ENCODE measurements at places on chromosomes 7 and 10. TPM values are rescaled to one million over a fixed set of nuclear protein-coding genes. Genes with fewer than 3 reads are reported as not detected.
A peak's percentile ranks its signal among the peaks of the same experiment; 100 is the strongest.

GRCh38 chr7:115267503-115267902, 345.6 kb downstream of the MDFIC start:
- no peak overlapping the region for H3K4me3 ChIP-seq
- no peaks in the 10 kb centered on the region for H3K4me1 ChIP-seq
- DNase-seq, result no peak
- peaks cover 5% of the 10 kb centered on the region for H3K27me3 ChIP-seq

GRCh38 chr10:130805635-130806030, 505.9 kb downstream of the TCERG1L start:
- no peak overlapping the region for H3K4me3 ChIP-seq
- no peaks in the 10 kb centered on the region for H3K27me3 ChIP-seq
- no peak overlapping the region for H3K27ac ChIP-seq
- no peaks in the 10 kb centered on the region for H3K4me1 ChIP-seq
- DNase-seq, result no peak

DNA sequence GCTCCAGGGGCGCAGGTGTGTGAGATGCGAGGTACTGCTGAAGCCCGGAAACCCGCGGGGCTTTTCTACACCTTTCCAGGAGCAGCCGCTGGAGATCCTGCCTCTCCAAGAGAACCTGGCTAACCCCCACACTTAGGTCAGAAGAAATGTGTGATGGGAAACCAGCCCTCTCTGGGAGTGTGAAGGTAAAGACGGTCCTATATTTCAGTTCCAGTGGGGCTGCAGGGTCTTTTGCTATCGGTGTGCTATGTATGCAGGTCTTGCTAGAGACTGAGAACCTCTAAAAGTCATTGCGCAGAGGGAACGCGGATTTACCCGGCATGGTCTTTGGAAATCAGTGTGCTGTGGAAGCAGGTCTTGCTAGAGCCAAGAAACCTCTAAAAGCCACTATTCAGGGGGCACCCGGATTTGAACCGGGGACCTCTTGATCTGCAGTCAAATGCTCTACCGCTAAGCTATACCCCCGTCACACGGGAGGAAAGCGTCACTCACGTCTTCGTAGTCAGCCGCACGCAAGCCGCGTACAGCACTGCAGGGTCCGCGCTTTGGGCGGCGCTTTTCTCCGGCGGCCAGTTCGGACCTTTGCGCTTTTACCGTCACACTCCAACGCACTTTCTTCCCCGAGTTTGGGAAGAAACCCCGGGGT, 46.0 kb downstream of the ZNF777 start:
- H3K4me3 ChIP-seq, result peak overlapping the region; percentile 40
- no peaks in the 10 kb centered on the region for H3K36me3 ChIP-seq
- H3K27ac ChIP-seq, result no peak overlapping the region
- peak; percentile 29 for DNase-seq

- no peak overlapping the region for H3K27ac ChIP-seq
- DNase-seq, result no peak
These were observed 69.0 kb downstream of the ATXN7L1 start for GRCh38 chr7:105807448-105807762.

GRCh38 chr10:13716081-13717071, 129.6 kb downstream of the PRPF18 start:
- no peak for DNase-seq
- no peaks in the 10 kb centered on the region for H3K27me3 ChIP-seq
- no peak overlapping the region for H3K27ac ChIP-seq
- H3K36me3 ChIP-seq, result no peaks in the 10 kb centered on the region
- H3K4me3 ChIP-seq, result no peak overlapping the region
- peaks cover 20% of the 10 kb centered on the region for H3K4me1 ChIP-seq

DNA sequence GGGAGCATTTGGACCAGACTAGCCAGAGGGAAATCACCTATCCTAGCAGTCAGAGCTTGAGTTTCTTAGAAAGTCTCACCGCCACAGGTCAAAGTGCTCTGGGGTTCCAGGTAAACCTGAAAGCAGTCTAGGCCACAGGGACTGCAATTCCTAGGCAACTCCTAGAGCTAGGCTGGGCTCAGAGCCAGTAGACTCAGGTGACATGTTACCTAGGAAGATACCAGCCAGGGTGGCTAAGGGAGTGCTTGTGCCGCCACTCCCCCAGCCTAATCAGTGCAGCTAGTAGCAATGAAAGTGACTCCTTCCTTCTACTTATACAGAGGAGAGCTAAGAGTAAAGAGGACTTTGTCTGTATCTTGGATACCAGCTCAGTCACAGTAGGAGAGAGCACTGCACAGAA, 348.7 kb upstream of the HPS1 start:
- H3K4me3 ChIP-seq, result no peak overlapping the region
- no peaks in the 10 kb centered on the region for H3K36me3 ChIP-seq
- no peaks in the 10 kb centered on the region for H3K27me3 ChIP-seq
- no peak for DNase-seq
- H3K4me1 ChIP-seq, result no peaks in the 10 kb centered on the region

DNA sequence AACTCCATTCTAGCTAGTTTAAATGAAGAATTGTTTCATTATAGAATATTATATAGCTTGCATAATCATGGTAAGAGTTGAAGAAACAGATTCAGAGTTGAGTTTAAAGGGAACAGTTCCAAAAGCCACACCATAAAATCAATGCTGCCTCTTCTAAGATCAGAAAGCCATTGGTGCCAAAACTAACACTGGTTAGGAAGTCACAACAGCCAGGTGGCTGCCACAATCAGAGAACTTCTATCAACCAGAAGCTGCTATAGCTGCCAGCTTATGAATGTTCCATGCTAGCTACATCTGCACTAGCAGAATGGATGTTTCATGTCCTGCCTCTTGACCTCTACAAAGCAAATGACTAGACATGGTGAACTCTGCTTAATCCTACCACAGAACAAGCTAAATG, 583.1 kb upstream of the LRRN3 start:
- no peak overlapping the region for H3K27ac ChIP-seq
- no peaks in the 10 kb centered on the region for H3K27me3 ChIP-seq
- H3K36me3 ChIP-seq, result no peaks in the 10 kb centered on the region
- DNase-seq, result no peak
- H3K4me1 ChIP-seq, result no peaks in the 10 kb centered on the region
- no peak overlapping the region for H3K4me3 ChIP-seq

GRCh38 chr10:97648562-97649404, 8.3 kb downstream of the PI4K2A start:
- DNase-seq, result no peak
- peaks cover 30% of the 10 kb centered on the region for H3K36me3 ChIP-seq
- peak overlapping the region; percentile 64 for H3K27ac ChIP-seq
- no peak overlapping the region for H3K4me3 ChIP-seq

- peaks cover 80% of the 10 kb centered on the region for H3K36me3 ChIP-seq
- no peaks in the 10 kb centered on the region for H3K4me1 ChIP-seq
- no peak for DNase-seq
- H3K4me3 ChIP-seq, result no peak overlapping the region
These were observed 61.4 kb downstream of the LUC7L2 start for GRCh38 chr7:139421123-139421522.

The FGFR2 gene
- 0.14 TPM for total RNA-seq

The TEX47 gene
- not detected for total RNA-seq
